AML-193 (cell line): ENCODE measurements at places on chromosomes 2 and 18.

- DNase-seq = no peak
These were observed 24.3 kb upstream of the DYNC2LI1 start for GRCh38 chr2:43749583-43749982.

DNA sequence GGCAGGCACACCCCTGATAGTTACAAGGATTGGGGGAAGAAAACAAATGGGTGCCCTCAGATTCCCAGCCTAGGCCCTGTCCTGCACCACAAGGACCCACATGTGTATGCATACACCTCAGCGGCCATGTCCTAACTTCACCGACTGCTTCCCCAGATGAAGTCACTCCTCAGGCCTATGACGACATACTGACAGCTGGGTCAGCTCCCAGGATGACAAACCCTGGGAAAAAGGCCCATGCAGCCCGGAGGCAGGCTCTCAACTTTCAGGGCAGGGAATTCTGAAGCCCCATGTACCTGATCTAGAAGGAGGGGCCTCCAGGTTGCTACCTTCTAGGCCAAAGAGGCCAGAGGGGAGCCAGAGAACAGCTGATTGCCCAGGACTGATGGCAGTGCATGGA lies 11.0 kb upstream of the PLEKHM3 start:
- no peak for DNase-seq

GRCh38 chr2:210540471-210540870 lies 15.9 kb upstream of the CPS1 start:
- DNase-seq = no peak

DNA sequence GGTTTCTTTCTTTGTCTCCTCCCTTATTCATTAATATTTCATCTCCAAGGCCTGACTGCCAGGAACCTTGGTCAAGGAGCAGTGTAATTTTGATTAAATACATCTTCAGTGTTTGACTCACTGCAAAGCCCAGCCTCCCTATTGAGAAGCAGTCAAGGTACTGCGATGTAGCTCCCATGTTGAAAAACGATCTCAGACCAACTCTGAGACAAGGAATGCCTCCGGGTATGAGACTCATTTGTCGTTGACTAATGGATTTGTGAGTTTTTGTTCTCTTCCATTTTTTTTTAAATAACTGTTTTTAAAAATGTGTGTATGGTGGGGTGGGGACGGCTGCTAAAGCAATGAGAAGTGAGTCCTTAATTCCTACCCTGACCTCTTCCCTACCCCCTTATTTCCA lies 361.6 kb downstream of the SOX11 start:
- DNase-seq = no peak

DNA sequence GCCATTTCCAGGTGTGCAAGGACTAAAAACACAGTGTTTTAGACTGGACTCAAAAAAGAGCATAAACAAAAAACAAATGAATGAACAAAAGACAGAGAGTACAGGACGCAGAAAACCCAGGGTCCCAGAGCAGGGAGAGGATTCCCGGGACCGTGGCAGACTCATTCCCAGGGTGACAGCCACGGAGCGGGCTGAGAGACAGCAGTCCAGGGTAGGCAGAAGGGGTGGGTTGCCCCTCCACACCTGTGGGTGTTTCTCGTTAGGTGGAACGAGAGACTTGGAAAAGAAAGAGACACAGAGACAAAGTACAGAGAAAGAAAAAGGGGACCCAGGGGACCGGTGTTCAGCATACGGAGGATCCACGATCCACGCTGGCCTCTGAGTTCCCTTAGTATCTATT lies 273.4 kb downstream of the EIPR1 start:
- DNase-seq = no peak
